Myometrial cell (primary cell): ENCODE measurements at places on chromosomes 7 and 10. TPM values are rescaled to one million over a fixed set of nuclear protein-coding genes. Genes with fewer than 3 reads are reported as not detected.

PPP1R17 gene
- total RNA-seq: not detected in 2 replicates

GRID2IP gene
- not detected in 2 replicates for total RNA-seq

CH25H gene
- 0.18 TPM in 1 of 2 replicates, not detected in the other for total RNA-seq

PNLIPRP2 gene
- not detected in 2 replicates for total RNA-seq
